ENCODE measurements at places on chromosomes 6 and 20.

GRCh38 chr6:169045486-169045885, 208.2 kb downstream of the THBS2 start:
- DNase-seq = no peak

GRCh38 chr6:6859722-6860121, 248.0 kb upstream of the RREB1 start:
- no peak for DNase-seq

- no peak for DNase-seq
These were observed 293.0 kb upstream of the PRDM1 start for GRCh38 chr6:105793130-105793529.

DNA sequence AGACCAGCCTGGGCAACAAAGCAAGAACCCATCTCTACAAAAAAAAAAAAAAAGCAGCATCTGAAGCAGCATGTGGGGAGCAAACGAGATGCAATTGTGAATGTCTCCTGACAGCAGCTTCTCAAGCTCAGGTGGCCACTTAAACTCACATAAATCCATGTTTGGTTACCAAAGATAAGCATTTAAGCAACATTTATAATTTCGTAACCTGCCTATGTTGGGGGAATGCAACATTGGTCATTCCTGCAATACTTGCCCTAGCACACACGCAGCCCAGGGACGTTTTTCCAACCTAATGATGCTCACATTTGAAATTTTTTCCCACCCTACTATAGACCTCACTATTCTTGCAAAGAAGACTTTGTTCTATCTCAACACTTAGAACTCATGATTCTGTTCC, 113.3 kb downstream of the ZFP64 start:
- no peak for DNase-seq

DNA sequence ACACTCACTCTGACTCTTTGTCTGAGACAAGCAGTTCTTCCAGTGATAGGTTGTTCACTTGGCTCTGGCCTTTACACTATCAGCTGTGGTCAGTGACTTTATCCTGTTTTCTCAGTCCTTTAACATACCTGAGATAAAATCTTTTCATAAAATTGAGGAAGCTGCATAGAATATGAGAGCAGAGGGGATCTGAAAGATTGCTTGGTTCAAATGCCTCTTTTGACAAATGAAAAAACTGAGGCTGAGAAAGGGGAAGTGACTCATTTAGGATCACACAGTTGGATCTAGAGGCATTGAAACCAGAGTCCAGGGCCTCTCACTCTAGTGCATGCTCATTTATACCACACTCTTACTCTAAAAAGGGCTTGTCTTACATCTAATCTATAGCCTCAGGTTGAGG, 277.0 kb upstream of the TBX18 start:
- DNase-seq = no peak

- DNase-seq = no peak
These were observed 237.7 kb upstream of the CITED2 start for GRCh38 chr6:139612135-139612465.

Data from activated T-helper 9 cell treated with anti-CD3 and anti-CD28 coated beads, Interleukin-2, amount 50 U/mL, for 16 hours (primary cell).